ENCODE measurements at places on chromosomes 2 and 18.

- no peak for DNase-seq
These were observed 374.8 kb downstream of the SLC4A3 start for GRCh38 chr2:220002251-220002650.

GRCh38 chr2:43344868-43345373 lies 118.5 kb upstream of the ZFP36L2 start:
- no peak for DNase-seq

DNA sequence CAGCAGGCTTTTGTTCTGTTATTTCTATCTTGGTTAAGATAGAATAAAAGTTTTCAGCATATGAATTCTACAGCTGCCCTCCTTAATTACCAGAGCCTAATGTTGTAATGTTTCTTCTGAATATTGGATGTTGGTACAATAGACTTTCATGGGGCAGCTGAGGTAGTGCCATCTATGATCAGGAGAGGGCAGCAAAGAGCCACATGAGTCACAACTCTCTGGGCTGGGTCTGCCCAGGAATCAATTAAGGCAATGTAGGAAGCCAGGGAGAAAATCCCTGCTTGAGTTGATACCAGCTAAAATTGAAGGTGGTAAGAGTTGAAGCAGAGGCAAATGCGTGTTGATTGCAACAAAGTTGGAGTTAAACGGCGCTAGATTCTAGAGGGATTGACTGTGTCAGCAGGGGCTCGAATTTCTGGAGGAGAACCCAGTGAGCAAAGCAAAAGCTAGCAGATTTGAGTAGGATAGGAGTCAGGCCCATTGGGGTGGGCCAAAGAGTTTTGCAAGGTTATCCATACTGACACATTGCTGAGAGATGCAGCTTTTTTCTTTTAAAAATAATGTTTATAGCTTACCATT lies 10.6 kb upstream of the MC5R start:
- DNase-seq = peak; percentile 83

GRCh38 chr18:77470569-77471413 lies 221.1 kb downstream of the GALR1 start:
- DNase-seq = no peak

DNA sequence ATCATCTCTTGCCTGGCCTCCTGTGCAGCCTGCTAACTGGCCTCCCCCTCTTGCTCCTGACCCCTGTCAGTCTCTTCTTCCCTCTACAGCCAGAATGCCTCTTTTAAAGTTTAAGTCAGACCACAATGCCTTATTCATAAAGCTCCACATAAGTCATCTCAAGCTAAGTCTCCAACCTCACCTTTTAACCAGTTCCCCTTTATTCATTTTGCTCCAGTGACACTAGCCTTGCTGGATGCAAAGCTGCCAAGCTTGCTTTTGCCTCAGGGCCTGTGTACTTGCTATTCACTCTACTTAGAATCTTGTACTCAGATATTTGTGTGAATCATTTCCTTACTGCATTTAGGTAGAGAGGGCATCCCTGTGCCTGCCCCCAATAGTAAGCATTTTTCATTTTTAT lies 180.9 kb downstream of the PDE1A start:
- DNase-seq = no peak

DNA sequence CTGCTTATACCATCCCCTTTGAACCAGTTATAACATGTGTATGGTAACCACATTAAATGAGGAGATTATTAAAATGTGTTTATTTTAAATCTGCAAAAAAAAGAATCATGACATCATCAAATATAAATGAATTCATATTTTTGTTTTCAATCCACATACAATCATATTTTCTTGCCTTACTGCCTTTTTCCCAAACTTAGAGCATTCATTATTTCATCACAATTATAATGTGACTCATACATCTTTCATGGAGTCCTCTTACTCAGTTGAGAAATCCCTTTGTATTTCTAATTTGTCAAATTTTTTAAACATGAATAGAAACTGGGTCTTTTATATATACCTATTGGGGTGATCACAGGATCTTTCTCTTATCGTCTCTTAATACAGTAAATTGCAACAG lies 909.6 kb downstream of the DSC3 start:
- DNase-seq = no peak

DNA sequence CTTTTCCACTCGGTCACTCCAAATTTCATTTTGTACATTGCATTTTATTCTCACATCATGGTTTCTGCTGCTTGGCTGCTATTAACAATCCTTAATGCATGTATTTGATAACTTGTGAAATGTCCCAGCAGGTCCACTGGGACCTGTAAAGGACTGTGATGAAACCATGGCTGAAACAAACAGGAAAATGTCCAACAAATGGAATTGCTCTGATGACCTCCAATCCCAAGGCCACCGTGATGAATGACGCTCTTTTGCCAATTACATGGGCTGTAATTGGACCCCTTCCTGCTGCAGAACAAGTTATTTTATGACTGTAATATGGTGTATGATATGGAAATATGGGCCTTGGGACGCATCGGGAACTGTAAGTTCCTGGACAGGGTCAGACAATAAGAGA lies 224.2 kb upstream of the CXCR4 start:
- DNase-seq = no peak

DNA sequence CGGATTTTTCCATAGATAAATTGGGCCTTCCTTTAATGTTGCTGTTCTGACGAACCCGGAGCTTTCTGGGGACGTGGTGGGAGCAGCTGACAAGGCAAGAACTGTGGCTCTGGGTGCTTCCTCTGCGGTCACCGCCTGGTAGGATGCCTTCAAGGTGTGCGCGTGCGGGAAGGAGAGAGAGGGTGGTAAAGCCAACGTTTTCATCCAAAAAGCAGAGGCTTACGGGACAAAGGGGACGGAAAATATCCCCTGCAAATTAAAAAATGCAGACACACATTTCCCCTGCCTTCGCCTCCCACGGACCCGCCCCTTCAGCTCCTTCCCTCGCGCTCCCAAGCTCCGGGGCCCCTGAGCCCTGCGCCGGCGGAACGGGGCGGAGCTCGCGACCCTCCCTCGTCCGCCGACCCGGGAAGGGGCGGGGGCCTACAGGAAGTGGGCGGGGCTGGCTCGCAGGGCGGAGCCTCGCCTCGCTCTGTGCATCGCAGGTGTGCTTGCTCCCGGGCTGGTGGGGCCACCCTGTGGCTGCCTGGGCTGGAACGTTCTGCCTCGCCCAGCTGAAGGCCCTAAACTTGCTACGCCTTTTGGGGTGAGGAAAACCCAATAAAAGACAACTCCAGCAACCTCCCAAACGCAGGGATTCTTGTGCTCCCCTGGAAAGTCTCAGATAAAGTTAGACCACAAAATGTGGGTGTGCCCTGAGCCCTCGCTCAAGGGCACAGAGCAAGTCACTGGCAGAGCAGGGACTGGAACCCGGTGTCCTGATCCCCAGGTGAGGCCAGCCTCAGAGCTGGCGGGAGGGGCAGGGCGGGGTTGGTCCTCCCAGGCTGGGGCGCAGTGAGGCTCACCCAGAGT lies 25.4 kb upstream of the SLC66A3 start:
- peak; percentile 86 for DNase-seq

DNA sequence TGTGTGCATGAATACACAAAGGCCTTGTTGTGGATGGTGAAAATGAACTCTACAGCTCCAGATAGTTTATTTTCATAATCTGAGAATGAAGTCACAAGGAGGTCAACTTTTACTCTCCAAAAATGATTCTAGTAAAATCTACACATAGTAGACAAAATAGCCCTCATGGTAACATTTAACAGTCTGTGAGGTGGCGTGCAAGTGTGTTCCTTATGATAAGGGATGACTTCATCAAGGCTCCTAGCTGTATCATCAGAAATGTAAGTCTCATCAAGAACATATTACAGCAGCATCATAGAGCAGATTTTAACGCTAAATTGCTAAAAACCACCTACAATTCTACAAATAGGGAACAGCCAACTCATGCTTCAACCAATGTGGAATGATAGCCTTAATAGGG lies 72.3 kb upstream of the RIOK3 start:
- DNase-seq = no peak

GRCh38 chr2:30208453-30208852 lies 22.9 kb upstream of the LBH start:
- peak; percentile 63 for DNase-seq

DNA sequence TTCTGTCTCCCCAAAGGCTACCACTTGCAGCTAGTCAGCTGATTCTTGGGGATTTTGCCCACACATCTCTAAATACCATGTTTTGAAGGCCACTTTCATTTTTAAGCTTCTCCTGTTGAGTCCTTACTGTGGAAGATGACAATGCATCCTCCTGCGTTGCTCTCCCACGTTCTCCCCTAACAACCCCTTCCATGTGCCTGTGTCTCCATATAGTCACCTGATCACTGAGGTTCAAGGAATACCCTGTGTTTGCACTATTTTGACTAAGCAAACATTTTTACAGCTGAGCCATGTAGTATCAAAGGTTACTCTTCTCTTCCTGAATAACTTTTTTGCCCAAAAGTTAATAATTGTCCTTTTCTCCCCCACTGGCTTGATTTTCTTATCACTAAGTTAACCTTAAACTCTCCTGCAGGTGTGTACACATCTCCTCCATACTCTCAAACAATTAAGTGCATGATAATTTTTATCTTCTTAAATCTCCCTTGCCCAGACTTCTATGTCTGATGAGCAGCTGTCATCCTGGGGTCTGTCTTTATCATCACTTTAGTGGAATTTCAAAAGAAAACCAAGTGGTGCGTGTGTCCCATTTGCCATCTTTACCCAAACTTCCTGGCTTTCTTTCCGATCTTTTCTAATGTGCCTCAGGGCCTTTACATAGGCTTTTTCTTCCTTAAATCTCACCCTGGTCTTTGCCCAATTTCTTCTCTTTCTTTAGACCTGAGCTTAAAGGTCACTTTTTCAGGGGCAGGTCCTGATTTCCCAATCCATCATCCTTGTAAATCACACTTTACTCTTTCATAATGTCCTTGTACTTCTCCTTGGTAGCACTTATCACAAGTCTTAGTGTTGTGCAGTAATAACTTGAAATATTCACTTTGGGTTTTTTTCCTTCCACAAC lies 85.2 kb upstream of the SPATS2L start:
- DNase-seq = no peak

GRCh38 chr2:60486067-60486466 lies 67.4 kb downstream of the BCL11A start:
- no peak for DNase-seq

- no peak for DNase-seq
These were observed 76.4 kb downstream of the AGAP1 start for GRCh38 chr2:235570256-235570655.

DNA sequence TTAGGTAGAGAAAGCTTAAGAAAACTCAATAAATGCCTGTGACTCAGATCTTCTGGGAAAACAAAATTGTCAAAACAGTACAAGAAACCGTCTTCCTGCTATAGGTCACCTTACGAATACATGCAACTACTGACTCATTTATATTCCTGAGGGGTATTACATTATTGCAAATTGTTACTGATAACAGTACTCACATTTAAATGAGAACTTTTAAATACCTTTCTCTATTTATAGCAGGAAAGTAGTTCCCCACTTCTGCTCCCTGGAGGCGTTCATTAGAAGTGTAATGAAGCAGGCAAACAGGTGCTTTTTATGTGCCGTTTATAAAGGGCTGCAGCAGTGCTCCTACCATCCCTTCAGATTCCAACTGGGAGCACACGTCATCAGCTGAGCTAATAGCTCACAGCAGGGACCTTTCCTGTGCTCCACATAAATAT lies 65.1 kb upstream of the RPRM start:
- no peak for DNase-seq

DNA sequence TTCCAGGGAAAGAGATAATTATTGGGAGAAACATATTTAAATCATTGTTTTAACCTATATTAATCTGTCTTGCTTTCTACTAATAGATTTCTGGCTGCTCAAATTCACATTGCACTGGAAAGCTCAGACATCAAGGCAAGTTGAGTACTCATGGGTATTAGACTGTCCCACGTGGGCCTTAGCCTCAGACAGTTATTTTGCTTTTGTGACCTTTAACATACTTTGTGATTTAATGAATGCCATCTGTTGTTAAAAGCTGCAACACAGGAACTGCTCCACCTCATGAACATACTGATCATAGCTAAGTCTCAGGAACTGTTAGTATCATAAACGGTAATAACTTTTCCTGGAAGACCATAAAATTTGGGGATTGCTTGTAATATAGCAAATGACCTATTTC lies 2.7 kb upstream of the LCT start:
- no peak for DNase-seq

GRCh38 chr2:59490994-59491393 lies 1062.5 kb downstream of the BCL11A start:
- no peak for DNase-seq

DNA sequence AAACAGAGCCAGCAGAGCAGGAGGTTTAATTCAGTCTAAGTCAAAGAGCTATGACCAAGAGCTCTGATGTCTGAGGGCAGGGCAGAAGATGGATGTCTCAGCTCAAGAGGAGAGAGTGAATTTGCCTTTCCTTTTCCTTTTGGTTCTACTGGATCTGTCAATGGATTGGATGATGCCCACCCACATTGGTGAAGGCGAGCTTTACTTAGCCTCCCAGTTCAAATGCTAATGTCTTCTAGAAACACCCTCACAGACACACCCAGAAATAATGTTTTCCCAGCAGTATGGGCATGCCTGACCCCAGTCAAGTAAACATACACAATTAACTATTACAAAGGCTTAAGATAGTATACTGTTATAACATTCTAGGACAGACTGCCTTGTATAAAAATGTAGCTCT lies 236.3 kb upstream of the NRXN1 start:
- no peak for DNase-seq

GRCh38 chr18:23493654-23494053 lies 9.7 kb upstream of the RMC1 start:
- DNase-seq = no peak

DNA sequence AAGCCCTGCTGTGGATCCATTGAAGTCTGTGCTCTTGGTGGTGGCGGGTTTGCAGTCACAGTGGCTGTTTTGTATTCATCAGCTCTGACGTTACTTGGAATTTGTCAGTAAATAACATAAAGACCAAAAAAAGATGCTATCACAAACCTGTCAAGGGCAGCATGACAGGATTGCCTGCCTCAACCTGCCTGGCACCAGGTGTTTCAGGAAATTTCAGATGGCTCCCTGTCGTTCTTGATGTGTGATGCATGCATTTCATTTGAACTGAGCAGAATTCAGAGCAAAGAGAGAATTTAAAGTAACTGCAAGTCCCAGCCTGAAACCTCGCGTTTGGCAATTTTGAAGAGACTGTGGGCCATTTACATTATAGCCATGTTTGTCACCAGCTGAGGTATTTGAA lies 50.3 kb upstream of the EPC2 start:
- DNase-seq = no peak

- no peak for DNase-seq
These were observed 25.5 kb downstream of the LGALSL start for GRCh38 chr2:64479259-64480117.

DNA sequence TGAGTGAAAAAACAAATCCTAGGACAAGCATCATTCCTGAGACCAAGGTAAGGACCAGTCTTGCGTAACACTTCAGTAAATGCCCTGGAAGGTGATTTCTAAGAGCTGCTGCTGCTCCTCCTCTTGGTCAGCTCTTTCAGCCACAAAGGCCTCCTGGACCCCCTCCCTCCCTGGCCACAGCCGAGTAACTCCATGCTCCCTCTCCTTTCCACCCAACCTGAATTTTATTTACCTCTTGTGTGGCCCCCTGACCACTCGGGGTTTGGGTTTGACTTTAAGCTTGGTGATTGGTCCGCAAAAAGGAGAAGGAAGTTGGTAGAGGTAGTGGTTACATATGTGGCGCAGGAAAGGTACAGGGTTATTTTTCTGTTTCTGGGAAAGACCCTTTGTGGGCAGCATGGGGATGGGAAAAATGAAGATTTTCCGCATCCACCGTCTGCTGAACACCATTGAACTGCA lies 9.2 kb downstream of the HTRA2 start:
- DNase-seq = no peak

- DNase-seq = no peak
These were observed 8.8 kb upstream of the DUSP2 start for GRCh38 chr2:96153991-96154431.

All from glutamatergic neuron (in vitro differentiated cells).